ENCODE measurements at places on chromosomes 5 and 9.

- peak; percentile 37 for DNase-seq
Observed at GRCh38 chr5:71601222-71602026, 14.3 kb downstream of the MCCC2 start.

DNA sequence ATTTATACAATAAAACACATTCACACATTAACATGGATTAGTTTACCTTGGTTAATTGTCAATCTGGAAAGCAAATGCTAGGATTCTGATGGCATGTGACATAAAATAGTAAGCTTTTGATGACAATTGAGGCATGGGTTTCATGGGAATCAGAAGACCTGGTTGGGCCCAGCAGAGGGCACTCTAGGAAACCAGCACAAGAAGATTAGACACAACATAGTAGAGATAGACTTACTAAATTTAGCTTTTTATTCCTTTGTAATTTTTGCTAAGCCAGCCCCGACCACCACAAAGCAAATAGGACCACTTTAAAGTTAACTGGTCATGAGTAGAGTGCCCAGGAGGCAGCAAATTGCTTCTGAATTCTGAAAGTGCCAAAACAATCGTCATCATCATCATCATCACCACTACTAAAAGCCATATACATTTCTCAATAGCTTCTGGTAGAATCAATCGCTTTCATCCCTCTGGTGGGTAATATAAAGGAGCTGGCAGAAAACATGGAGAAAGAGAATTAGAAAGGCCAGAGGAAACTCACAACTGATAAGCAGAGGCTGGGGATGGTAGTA is 163.2 kb downstream of the ARRDC3 start:
- peak; percentile 6 for DNase-seq

DNA sequence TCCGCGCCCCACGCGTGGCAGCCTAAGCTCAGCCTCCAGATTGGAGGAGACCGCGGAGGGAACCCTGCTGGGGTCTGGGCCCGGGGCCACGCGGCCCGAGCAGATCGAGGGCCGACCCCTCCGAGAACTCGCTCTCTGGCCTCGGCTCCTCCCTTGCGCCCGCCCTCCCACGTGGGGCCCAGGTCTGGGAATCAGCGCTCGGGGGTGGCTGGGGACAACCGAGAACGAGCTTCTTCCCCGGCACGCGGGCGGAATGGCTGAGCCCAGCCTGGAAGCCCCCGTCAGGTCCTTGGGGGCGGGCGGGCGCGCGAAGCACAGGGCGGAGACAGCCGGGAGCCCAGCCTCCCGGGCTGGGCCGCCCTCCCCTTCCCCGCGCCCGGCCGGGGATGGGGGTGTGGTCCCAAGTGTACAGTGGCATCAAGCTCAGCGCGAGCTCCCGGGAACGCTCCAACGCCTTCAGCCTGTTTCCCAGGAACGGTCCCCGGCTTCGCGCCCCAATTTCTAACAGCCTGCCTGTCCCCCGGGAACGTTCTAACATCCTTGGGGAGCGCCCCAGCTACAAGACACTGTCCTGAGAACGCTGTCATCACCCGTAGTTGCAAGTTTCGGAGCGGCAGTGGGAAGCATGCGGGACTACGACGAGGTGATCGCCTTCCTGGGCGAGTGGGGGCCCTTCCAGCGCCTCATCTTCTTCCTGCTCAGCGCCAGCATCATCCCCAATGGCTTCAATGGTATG is at the start of gene SLC22A4:
TSS of gene SLC22A4 (plus strand) at position 403 of the 736 bp plus-strand sequence. CDS start at position 626, 223 bp downstream.
- DNase-seq, result peak; percentile 29

- no peak for DNase-seq
Observed at GRCh38 chr5:140093179-140093578, 20.7 kb upstream of the PURA start.

- no peak for DNase-seq
Observed at GRCh38 chr5:141516672-141517025, 27.8 kb downstream of the PCDHGC5 start.

GRCh38 chr5:132050136-132050535 is 10.3 kb upstream of the IL3 start:
- DNase-seq, result no peak

GRCh38 chr5:142549834-142550233 is 136.1 kb downstream of the FGF1 start:
- DNase-seq, result no peak

DNA sequence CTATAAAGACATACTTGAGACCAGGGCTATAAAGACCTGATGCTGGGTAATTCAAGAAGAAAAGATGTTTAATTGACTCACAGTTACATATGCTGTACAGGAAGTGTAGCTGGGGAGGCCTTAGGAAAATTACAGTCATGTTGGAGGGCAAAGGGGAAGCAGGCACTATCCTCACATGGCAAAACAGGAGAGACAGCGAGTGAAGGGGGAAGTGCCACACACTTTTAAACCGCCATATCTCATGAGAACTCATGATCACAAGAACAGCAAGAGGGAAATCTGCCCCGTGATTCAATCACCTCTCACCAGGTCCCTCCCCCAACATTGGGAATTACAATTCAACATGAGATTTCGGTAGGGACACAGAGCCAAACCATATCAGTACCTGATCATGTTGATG is 89.9 kb upstream of the ADAMTSL1 start:
- no peak for DNase-seq

DNA sequence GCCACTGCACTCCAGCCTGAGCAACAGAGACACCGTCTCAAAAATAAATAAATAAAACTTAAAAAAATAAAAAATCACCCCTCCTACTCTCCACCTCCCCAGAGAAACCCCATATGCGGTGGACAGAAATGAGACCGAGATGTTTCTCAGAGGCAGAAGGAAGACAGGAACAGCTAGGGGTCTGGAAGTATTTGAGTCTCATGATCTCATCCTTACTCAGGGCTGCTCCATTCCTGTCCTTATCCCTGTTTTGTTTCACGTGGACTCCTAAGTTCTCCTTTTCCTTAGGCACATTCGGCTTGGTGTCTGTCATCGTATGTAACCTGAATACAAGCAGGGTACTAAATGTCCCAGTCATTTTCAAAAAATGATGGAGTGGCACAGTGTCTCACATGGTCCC is 76.1 kb downstream of the C9orf50 start:
- DNase-seq, result no peak

GRCh38 chr5:37715361-37715760 is 124.5 kb downstream of the GDNF start:
- no peak for DNase-seq

DNA sequence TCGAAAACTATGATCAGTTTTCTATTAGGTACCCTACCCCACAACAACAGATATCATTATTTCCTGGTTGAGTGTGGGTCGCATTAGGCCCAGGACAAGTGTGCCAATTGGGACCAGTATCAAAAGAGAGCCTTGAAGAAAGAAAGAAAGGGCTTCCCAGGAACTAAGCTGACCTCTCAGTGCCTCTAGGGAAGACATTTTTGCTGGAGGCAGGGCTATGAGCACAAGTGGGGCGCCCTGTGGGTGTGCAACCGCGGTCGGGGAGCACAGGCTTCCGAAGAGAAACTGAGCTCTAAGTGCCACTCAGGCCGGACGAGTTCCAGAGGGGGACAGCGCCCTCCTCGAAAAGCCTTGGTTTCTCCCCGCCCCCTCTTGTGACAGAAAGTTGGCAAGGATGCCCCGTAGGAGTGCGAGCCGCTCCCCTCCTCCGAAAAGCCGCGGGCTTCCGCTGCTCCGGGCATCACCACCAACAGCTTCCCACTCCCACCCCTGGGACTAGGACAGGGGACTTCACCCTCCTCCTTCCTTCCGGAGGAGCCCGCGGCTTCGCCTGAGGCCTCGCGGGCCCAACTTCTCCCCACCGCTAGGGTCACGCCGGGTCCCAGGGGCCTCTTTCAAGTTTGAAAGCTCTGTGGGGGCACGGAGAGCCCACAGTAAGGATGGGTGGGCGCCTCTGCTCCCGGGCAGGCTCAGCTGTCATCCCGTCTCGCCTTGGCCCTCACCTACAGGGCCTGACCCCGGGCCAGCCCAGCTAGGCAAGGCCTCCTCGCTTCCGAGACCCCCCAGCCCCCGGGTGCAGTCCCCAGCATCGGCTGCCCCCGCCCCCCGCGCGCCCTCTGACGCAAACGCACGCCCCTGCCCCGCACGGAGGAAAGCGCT is 2.0 kb downstream of the NR2F1-AS1 start:
- no peak for DNase-seq

- no peak for DNase-seq
Observed at GRCh38 chr9:137550231-137550621, at the start of gene PNPLA7. TSS of gene PNPLA7 (minus strand) at chr9:137550402. CDS start at chr9:137550197, 205 bp downstream.

DNA sequence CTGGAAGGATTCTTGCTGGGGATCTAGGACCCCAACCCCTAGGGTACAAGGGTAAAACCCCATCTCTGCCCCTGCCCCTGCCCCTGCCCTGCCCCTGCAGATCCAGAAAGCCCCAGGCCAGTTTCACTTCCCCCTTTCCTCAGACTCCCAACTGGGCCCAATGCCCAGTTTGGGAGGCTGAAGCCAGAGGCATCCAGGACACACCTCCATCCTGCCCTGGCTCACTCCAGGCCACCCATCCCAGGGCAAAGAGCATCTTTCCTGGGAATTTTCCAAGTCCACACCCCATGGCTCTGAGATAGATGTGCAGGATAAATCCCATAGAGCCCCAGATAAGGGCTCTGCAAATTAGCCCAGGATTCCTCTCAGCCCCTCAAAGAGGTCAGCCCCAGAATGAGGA is 17.4 kb downstream of the CNTFR start:
- no peak for DNase-seq

GRCh38 chr5:128197896-128198522 is 114.4 kb downstream of the SLC12A2 start:
- no peak for DNase-seq

GRCh38 chr5:111242606-111243005 is 18.4 kb downstream of the CAMK4 start:
- DNase-seq, result no peak

- DNase-seq, result no peak
Observed at GRCh38 chr5:120096413-120096812, 367.7 kb upstream of the PRR16 start.

GRCh38 chr9:114238891-114239875 is 83.7 kb upstream of the ORM1 start:
- DNase-seq, result no peak

DNA sequence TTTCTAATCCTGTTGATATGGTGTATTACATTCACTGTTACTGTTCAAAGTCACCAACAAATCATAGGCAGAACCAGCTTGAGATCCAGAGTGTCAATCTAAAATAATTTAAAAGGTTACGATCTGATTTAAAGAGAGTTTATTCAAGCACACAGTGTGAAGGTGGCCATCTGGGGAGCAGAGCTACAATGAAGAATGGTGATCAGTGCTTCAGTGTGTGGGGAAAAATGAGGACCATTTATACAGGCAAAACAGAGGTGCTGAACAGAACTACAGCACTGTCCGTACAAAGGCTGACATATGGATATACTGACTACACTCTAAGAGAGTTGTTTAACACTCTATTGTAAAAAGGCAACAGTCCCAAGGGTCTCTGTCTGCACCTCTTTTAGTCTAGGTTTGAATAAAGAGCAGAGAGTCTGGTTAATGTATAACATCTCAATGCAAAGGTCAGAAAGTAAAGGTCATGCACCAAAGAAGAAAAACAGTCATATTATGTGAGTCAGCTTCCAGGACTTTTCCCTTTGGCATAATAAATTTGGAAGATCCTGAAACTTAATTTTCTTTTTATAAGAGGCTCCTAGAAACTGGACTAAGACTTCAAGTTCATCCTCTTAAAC is 29.7 kb upstream of the TDRD7 start:
- no peak for DNase-seq

DNA sequence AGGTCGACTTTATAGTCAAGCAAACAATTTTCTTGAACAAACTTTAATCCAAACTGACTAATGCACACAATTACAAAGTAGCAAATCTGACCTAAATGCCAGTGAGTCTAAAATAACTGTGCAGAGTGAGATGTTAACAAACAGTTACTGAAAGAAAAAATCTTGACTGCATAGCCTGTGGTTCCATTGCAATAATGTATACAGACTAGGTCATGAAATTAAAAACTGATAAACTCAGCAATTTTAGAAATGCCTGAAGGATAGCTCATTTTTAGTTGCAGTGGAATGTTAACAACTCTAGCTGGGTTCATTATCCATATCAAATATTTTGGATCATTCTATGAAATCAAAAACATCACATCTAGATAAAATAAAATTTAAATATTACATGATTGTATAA is 73.4 kb upstream of the CDH12 start:
- DNase-seq, result no peak

GRCh38 chr5:154937718-154938466 is at the start of gene GEMIN5:
TSS of gene GEMIN5 (minus strand) at chr5:154938211. CDS start at chr5:154938133, 78 bp downstream.
- peak; percentile 65 for DNase-seq

DNA sequence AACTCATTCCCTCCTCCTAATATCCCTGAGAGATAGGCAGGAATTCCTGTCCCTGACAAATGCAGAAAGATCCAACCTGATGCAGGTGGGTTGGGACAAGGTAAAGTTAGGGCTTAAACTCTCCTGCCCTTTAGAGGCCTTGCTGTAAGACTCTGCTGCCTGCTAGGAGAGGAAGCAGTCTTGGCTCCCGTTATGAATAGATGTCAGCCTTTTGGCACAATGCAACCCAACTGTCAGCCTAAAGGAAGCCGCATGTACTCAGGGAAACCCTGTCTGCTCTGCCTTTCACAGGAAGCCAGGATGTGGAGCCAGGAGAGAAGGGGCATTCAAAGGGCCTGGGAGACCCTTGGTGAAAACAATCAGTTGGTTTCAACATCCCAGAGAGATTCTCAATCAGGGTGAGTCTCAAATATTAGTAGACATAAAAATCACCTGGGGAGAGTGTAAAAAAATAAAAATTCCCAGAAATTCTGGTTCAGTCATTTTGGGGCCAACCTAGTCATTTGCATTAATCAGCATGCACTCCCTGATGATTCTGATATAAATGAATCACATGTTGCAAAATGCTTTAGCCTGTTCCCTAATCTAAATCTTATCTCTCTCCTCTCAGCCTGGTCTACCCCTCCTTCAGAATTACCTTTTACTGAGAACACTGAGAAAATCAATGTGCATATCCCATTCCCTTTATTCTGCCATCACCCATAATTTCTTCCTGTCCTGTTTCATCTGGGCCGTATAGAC is 136.2 kb upstream of the TRIM32 start:
- no peak for DNase-seq

GRCh38 chr9:123609844-123610243 is 253.8 kb downstream of the CRB2 start:
- no peak for DNase-seq

DNA sequence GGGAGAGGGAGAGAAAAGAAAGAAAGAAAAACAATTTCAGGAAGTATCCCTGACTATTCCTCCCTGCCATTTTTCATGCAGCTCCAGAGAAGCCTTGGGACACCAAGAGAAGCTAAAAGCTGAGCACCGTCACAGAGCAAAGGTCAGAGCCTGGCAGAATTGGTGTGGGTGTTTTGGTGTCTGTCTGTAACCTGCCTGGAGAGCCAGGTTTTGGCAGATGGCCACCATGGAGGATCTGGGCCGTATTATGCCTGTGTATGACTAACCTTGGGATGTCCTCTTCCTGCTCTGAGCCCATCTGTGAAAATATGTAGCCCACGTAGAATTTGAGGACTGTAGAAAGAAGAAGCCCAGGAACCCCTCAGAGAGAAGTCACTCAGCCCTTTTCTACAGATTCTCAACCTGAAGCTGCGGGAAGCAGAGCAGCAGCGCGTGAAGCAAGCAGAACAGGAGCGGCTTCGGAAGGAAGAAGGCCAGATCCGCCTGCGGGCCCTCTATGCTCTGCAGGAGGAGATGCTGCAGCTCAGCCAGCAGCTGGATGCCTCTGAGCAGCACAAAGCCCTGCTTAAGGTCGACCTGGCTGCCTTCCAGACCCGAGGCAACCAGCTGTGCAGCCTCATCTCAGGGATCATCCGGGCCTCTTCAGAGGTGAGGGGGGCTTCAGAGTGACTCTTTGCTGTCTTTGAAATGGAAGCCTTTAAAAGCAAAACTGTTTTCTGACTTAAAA is 18.8 kb downstream of the GLE1 start:
- no peak for DNase-seq

GRCh38 chr9:109945573-109945972 is 165.6 kb downstream of the PALM2AKAP2 start:
- no peak for DNase-seq

- no peak for DNase-seq
Observed at GRCh38 chr5:117713585-117714198, 1139.1 kb upstream of the SEMA6A start.
